ENCODE measurements at places on chromosomes 5 and 9.

GRCh38 chr5:87916320-87916719 is 352.3 kb downstream of the TMEM161B start:
- H3K27me3 ChIP-seq = no peaks in the 10 kb centered on the region
- no peaks in the 10 kb centered on the region for H3K36me3 ChIP-seq
- H3K4me3 ChIP-seq = no peak overlapping the region
- H3K4me1 ChIP-seq = no peaks in the 10 kb centered on the region

- H3K4me3 ChIP-seq = no peak overlapping the region
- H3K27ac ChIP-seq = peak overlapping the region; percentile 89
- H3K27me3 ChIP-seq = no peaks in the 10 kb centered on the region
- peaks cover 67% of the 10 kb centered on the region for H3K36me3 ChIP-seq
Measured at GRCh38 chr5:179837076-179838011, 16.6 kb downstream of the SQSTM1 start.

DNA sequence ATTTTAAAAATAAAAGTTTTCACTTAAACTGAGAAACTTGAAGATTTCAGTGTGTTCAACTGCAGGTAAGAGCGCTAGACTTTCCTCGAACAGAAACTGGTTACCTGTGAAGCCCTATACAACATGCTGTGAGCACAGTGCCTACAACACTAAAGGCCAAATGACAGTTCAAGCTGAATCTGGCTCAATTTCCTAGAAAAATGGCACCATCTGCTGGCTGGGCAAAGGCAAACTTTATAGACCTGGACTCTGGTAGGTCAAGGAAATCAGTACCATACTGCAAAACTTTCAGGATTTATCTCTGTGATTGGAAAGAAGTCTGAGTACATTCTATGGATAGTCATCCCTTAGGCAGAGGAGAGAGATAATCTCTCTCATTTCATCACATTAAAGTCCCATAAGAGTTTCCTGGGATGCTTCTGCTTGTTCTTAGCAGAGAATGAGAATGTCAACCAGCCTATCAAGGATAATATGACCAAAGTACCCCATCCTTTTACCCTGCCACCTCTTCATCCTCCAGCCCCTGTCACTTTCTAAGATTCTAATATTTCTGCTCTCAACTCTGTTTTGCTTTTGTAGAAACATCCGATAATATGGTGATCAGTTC is 31.8 kb upstream of the FOXB2 start:
- no peaks in the 10 kb centered on the region for H3K4me1 ChIP-seq
- H3K4me3 ChIP-seq = no peak overlapping the region
- H3K27ac ChIP-seq = no peak overlapping the region
- no peaks in the 10 kb centered on the region for H3K36me3 ChIP-seq
- no peaks in the 10 kb centered on the region for H3K27me3 ChIP-seq

DNA sequence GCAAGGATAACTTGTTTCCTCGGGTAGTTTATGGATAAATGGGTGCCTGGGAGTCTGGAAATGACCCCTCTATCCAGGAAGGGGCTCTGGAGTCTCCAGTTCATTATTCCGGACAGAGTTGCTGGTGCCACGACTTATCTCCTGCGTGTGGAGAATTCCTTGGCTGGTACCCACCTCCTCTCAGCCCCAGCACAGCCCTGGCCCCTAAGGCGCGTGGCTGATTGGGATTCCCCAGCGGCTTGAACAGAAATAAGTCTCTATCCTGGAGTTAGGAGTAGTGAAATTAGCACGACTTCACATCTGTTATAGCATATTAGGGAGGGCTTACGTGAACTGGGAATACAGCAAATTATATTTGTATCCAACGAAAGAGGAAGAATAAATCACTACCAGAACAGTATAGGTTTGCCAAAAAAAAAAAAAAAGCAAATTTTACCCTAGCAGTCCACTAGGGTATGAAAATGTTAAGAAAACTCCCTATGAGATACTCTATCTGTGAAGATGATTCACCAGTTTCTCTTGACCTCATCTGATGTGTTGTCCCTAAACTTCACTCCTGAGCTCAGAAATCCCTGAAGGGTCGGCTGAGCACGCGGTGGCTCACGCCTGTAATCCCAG is 172.5 kb upstream of the OTULINL start:
- no peak overlapping the region for H3K4me3 ChIP-seq
- peak overlapping the region; percentile 49 for H3K27ac ChIP-seq
- peaks cover 49% of the 10 kb centered on the region for H3K4me1 ChIP-seq
- no peak for DNase-seq

DNA sequence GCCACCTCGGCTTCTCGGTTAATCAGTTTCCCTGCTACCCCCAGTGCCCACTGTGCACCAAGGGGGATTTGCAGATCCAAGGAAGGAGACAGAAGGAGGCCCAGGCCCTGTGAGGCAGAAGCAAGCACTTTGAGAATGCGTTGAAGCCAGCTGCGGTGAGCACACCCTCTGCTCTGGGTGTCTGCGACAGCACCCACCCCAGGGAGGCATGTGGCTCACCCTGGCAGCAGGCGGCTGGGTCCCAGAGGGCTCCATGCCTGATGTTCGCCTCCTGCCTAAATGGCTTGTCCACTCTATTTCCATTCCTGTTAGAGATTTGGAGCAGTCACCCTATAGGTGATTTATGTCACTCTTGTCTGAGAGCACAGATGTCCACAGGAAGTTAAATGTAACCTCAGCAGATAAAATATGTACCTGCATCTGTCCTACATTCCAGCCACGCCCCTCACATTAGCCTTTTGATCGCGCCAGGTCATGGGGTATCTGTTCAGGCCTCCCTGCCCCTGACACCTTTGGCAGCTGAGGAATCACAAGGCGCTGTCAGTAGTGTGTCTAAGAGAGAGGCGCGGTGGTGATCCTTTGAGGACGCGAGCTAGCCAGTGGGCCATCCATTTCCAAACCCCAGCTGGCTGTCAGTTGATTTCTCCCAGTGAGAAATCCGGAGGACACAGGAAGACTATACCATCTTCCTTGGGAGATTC is 28.1 kb downstream of the PTGES2 start:
- H3K36me3 ChIP-seq = peaks cover 37% of the 10 kb centered on the region
- no peak overlapping the region for H3K4me3 ChIP-seq
- H3K27ac ChIP-seq = peak overlapping the region; percentile 19
- no peak for DNase-seq
- H3K27me3 ChIP-seq = no peaks in the 10 kb centered on the region

DNA sequence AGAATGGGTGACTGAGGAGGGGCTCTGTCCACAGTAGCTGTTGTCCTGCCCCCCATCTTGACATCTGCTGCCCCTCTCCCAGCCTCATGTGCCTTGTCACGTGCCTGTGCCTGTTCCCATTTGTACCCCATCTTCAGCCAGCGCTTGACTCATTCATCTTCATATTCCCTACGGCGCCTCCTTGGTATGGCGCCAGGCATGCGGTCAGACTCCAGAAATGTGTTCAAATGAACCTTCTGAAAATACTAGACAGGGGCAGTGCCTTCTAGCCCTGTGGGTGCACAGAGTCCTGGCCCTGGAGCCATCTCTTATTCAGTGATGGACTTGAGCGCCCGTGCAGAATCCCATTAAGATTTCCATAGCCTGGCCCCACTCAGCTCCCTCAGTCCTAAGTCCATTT is 46.2 kb downstream of the CFAP77 start:
- H3K27ac ChIP-seq = no peak overlapping the region
- no peak for DNase-seq
- peaks cover 5% of the 10 kb centered on the region for H3K27me3 ChIP-seq
- peaks cover 2% of the 10 kb centered on the region for H3K4me1 ChIP-seq

DNA sequence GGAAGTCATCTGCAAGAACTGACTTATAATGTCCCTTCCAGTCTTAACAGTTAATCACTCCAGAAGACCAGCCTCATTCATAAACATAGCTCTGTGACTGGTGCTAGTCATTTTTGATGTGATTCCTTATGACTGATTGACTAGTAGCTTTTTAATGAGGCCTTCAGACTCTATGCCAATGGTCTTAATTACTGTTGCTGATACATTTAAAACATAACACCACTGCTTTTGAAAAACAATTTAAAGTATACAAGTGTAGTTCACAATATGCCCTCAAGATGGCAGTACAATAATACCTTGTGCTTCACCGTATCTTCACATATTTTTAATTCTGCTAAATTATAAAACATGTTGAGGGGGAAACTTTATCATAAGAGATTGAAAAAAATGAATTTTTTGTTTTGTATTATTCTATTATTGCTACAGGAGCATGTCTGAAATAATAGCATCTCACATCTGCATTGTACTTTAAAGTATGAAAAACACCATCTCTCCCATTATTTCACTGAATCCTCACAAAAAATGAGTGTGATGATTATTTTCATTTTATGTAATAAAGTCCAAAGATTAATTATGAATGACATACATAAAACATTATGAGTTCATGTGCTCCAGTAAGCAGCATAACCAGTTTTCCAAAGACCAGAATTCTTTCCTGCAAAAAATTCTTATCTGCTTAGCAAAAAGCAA is 55.2 kb upstream of the SHISAL2B start:
- DNase-seq = no peak
- H3K27me3 ChIP-seq = peaks cover 23% of the 10 kb centered on the region
- peaks cover 5% of the 10 kb centered on the region for H3K4me1 ChIP-seq
- no peak overlapping the region for H3K27ac ChIP-seq
- H3K36me3 ChIP-seq = no peaks in the 10 kb centered on the region
- no peak overlapping the region for H3K4me3 ChIP-seq

DNA sequence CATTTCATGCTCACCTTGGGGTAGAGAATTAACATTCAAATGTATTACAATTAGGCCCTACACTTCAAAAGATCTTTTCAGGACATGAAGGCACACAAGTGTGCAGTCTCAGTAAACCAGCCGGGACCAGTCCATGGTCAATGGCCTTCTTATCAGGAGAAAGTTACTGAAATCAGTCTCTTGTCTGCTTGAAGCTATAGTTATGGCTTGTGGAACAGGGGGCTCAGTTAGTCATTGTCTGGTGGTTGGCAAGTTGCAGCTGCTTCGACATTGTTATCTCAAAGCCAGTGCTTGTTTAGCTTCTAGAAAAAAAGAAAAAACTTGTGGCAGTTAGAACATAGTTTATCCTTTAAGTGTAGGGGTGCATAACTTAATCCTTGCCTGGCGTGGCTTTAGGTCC is 213.1 kb upstream of the ACO1 start:
- no peak overlapping the region for H3K27ac ChIP-seq
- H3K4me3 ChIP-seq = no peak overlapping the region
- no peak for DNase-seq
- H3K36me3 ChIP-seq = no peaks in the 10 kb centered on the region

DNA sequence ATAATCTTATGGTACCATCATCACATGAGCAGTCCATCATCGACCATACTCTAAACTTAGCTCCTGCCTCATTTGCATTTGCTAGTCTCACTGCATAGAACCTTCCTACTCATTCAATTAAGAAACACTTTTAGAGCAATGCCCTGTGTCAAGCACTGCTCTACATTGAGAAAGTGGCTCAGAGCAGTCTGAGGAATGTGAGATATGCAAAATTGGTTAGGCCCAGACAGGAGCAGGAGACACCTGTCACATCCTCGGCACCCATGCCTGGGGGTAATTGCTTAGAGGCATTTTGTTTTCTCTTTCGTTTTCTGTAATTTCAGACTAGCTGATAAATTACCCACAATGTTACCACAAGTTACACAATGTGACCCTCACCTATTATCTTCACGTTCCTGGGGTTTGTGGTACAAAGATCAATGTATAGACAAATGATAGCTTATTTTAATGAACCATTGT is 4.9 kb upstream of the RARS1 start:
- DNase-seq = no peak
- no peak overlapping the region for H3K27ac ChIP-seq
- H3K4me3 ChIP-seq = no peak overlapping the region
- H3K27me3 ChIP-seq = peaks cover 12% of the 10 kb centered on the region

GRCh38 chr9:127568618-127568970 is 43.5 kb upstream of the STXBP1 start:
- no peak overlapping the region for H3K27ac ChIP-seq
- no peak overlapping the region for H3K4me3 ChIP-seq
- DNase-seq = no peak

- H3K4me1 ChIP-seq = no peaks in the 10 kb centered on the region
- H3K4me3 ChIP-seq = no peak overlapping the region
- H3K36me3 ChIP-seq = no peaks in the 10 kb centered on the region
Measured at GRCh38 chr9:21546949-21547348, 64.8 kb upstream of the IFNE start.

DNA sequence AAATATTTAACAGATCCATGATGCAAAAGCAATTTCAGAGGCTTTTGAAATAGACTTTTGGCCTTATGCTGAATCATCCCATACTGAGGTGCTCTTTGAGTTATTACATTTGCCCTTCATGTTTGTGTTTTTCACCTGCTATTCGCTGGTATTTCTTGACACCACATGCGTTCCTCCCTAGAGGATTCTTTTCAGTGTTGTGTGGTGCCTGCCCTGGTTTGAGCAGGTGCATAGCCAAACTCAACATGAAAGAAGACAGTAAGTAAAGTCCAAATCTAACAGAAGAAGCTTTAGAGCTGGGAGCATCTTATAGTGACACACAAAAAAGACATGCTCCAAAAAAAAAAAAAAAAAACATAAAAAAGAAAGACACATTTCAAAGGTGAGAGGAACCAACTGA is 796.3 kb downstream of the SEMA5A start:
- H3K4me1 ChIP-seq = no peaks in the 10 kb centered on the region
- no peak overlapping the region for H3K4me3 ChIP-seq
- H3K27ac ChIP-seq = no peak overlapping the region
- no peaks in the 10 kb centered on the region for H3K36me3 ChIP-seq

GRCh38 chr9:135559606-135560005 is 1.9 kb upstream of the PAEP start:
- no peaks in the 10 kb centered on the region for H3K4me1 ChIP-seq
- no peaks in the 10 kb centered on the region for H3K36me3 ChIP-seq
- DNase-seq = no peak
- H3K4me3 ChIP-seq = no peak overlapping the region
- H3K27ac ChIP-seq = no peak overlapping the region

- peaks cover 33% of the 10 kb centered on the region for H3K27me3 ChIP-seq
- no peak overlapping the region for H3K4me3 ChIP-seq
- no peaks in the 10 kb centered on the region for H3K36me3 ChIP-seq
- H3K4me1 ChIP-seq = peaks cover 23% of the 10 kb centered on the region
Measured at GRCh38 chr5:531101-531748, 7.0 kb upstream of the SLC9A3 start.

DNA sequence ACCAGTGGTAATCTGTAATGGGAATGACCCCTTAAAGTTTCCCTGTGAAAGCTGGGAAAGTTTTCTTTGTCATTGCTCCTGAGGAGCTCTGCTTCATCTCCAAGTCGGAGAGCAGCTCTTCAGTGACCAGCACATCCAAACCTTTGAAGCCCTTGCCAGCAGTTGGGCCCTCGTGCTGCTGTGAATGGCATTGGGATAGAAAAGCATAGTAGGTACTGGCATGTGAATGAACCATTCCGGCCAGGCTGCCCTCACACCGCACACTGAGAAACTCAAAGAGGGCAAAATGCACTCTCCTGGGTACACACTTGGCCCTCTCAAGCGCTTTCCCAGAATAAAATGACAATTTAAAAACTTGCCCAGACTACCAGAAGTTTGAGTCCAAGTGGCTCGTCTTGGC is 1135.0 kb upstream of the WWC1 start:
- DNase-seq = no peak
- no peaks in the 10 kb centered on the region for H3K4me1 ChIP-seq
- H3K27me3 ChIP-seq = no peaks in the 10 kb centered on the region
- no peaks in the 10 kb centered on the region for H3K36me3 ChIP-seq
- no peak overlapping the region for H3K27ac ChIP-seq
- H3K4me3 ChIP-seq = no peak overlapping the region

- H3K4me1 ChIP-seq = no peaks in the 10 kb centered on the region
- H3K4me3 ChIP-seq = no peak overlapping the region
- H3K36me3 ChIP-seq = no peaks in the 10 kb centered on the region
Measured at GRCh38 chr5:135214897-135215616, 181.0 kb upstream of the PITX1 start.
